ENCODE measurements at places on chromosomes 6 and 20.
A peak's percentile ranks its signal among the peaks of the same experiment; 100 is the strongest.

DNA sequence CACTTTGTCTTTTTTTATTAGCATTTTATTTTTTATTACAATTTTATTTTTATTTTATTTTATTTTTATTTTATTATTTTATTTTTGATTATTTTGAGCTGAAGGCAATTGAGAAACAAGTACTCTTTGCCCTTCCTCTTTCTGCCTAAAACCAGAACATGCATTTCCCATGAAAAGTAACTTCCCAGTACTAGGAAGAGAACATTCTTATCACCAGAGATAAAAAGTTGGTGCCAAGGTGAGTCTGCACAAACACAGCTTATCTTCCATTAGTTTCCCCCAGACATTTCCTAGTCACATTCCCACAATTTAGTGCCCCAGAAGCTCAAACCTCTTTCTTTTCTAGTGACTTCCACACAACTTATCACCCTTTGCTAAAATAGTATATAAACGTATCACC is 84.8 kb downstream of the CD24 start:
- DNase-seq: no peak

DNA sequence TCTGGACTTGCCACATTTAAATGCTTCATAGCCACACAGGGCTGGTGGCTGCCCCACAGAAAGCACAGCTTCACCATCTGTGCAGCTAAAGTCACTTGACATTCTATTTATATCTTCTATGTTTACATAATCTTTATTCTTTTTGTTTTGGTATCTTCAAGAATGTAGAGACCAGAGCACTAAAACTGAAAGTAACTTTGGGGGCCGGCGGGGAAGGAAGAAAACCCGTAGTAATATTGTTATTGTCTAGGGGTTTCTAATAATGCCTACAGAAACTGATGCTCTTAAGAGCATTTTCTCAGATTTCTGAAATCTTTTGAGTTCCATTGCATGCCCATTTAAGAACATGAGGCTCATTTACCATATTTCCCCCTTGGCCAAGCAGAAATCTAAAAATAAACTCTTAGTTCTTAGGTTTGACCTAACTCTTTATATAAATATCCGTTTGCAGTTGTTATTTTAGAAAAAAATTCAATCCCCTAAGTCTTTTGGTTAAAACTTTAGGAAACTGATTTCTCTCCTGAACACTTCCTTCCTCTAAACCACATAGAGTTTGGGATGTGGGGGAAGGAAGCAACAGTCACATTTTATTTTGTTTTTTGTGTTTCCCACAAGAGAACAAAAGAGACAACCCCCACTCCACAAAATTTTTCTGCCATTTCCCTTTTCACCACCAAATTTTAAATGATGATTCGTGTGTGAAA is 207.6 kb downstream of the OGFRL1 start:
- no peak for DNase-seq

GRCh38 chr20:309841-310644 is 12.7 kb downstream of the ZCCHC3 start:
- DNase-seq: peak; percentile 88

DNA sequence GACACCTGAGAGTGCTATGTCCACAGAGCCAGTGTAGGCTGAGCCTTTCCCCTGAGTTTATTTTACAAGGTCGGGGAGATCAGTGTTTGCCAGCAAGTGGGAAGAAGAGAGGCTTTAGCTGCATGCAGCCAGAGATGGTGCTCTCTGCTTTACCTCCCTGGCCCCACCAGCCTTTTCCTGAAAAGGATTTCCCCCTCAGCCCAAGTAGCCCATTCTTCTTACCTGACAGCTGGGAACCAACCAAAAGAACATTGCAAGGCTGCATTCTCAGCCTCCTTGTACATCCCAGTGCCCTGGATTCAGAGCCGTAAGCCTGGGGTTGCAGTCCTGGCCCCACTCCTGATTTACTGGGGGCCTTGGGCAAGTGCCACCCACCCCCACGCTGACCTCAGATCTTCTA is 16.9 kb downstream of the SNPH start:
- no peak for DNase-seq

DNA sequence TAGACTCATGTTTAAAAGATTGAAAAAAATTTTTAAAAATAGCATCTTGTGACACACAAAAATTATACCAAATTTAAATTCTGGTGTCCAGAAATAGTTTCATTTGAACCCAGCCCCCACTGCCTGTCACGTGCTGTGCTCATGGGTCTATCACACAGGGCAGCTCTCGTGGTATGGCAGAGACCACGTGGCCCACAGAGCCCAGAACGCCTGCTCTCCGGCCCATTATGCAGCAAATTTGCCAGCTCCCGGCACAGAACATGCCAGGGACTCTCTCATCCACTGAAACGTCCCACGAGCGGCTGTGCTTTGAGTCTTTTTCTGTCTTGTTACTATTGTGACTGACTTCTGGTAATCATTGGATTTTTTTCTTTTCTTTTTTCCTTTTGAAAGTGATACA is 224.3 kb downstream of the TTLL2 start:
- no peak for DNase-seq

DNA sequence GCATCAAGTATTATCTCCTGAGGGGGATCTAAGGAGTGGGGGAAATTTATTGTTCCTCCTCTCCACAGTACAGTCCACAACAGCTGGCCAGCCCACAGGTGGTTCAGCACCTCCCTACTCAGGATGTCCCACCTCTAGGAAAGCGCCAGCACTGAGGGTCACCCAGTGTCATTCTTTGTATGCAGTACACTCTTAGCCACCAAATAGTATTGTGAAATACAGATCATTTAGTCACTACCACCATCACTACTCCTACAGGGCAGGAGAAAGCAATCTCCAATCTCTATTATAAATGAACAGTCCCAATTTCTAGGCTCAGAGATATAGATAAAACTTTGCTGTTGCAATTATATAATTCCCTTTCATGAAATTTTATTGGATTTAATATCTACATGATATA is 6.3 kb upstream of the ZNF76 start:
- DNase-seq: no peak

- DNase-seq: no peak
These were observed 166.2 kb downstream of the EPM2A start for GRCh38 chr6:145569140-145569539.

DNA sequence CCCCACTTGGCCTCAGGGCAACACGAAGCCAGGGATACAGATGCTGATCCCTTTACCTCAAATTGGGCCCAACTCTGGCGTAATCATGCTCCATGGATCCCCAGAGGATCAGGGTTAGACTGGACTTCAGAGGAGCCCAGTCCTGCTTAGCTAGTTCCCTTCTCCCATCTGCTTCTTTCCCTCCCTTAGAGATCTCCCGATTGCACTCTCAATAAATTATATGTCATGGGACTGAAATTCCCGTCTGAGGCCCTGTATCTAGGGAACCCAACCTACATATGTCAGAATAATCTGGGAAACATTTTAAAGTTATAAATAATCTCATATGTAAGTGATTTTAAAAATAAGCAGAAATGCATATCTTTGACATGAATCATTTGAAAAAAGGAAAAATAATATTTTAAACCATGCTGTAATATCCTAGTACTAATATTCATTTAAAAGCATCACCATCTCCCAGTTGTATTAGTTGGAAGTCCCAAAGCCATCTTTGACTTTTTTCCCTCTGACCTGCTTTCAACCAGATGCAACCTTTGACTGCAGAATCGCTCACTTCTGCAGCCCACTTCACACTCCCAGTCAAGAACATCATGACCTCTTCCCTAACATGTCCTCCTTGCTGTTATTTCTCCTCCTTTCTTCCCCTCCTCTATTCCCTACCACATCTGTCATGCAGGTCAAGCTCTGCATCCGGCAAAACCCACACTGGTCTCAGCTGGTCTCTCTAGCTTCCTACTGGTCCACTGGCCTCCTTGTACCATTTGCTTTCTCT is 393.6 kb downstream of the BTBD3 start:
- DNase-seq: no peak

GRCh38 chr20:50095476-50096078 is 17.4 kb downstream of the UBE2V1 start:
- no peak for DNase-seq

GRCh38 chr6:43570876-43571441 is 4.9 kb downstream of the XPO5 start:
- DNase-seq: no peak

DNA sequence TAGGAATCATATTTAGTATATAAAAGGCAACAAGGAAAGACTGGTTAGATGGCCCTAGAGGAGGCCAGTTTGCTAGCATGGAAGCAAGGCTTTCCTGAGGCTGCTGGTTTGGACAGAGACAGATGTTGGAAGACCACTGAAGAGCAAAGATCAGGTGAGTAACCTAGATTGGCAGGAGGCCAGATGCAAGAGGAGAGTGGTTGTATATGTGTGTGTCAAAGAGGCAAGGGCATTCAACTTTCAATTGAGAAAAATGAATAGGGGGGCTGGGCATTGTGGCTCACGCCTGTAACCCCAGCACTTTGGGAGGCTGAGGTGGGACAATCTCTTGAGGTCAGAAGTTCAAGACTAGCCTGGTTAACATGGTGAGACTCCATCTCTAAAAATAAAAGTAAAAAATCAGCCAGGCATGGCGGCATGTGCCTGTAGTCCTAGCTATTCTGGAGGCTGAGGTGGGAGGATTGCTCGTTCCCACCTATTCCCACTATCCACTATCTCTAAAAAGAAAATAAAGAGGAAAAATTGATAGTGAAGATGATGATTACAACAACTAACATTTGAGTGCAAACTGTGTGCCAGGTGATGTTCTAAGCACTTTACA is 79.8 kb downstream of the PRDM1 start:
- no peak for DNase-seq

DNA sequence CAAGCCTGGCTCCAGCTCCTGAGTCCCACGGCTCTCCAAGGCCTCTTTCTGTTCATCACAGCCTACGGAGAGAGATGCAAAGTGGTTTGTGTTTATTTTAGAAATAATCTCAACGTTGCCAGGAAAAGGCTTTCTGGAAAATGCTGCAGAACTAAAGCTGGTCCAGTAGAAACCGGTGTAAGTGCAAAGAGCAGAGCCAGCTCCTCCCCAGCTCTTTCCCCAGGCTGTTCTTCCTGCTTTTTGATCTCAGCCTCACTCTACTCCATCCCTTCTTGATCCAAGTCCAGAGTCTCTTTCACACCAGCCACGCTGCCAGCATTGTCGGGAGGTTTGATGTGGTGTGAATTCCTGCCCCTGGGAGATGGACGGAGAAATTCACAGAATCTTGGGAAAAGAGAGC is 69.8 kb downstream of the TMEM170B start:
- no peak for DNase-seq

DNA sequence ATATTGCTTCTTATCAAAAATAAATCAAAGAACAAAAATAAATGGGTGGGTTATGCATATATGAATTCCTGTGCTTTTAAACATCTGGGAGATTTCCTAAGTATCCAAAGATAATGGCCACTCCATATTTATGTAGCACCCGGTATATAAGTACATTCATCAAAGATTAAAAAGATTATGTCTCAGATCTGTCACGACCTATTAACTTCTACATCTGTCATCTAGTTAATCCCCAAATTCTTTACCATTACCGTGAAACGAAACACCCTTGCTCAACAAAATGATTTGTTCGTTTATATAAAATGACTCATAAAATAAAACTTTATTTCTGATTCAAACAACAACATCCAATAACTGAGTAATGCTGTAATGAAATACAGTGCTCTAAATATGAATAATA is 64.8 kb upstream of the FOXQ1 start:
- no peak for DNase-seq

Data from NCI-H1694 treated with DMSO at 0.1 percent for 48 hours (cell line).